MV-4-11 (cell line): ENCODE measurements at places on chromosomes 7 and 10.
A peak's percentile ranks its signal among the peaks of the same experiment; 100 is the strongest.

- no peak for DNase-seq
These were observed 110.8 kb upstream of the LRGUK start for GRCh38 chr7:134016223-134016941.

DNA sequence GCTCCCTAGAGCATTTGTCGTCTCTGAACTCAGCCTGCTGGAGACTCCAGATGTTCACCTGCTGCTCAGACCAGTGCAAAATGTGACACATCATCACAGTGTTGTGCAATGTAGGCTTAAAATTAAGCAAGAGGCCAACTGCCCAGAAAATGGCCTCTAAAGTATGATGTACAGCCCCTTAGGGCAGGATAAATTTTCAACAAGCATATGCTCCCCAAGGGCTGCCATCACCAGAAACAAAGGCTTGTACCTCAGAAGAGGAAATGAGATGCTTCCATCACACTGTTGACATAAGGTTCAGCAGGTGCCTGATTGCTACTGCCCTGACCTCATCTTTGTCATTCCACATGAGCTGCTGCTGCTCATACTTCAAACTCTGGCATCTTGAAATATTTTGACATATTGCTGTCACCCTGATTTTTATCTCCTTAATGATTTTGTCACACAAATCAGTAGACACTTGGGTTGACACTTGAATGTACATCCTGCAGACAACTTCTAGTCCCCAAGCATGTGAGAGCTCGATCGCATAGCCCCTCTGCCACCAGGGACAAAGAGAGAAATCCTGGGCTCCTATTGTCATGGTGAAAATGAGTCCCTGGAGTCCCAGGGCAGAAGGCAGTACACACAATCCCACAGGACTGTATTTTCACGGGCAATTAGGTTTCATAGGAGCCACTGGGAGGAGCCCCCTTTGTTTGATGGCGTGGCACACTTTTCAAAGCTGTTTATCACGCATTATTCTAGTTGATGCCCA is 219.7 kb upstream of the STK17A start:
- DNase-seq, result peak; percentile 82

GRCh38 chr10:79333513-79333912 is 13.8 kb upstream of the PPIF start:
- no peak for DNase-seq

DNA sequence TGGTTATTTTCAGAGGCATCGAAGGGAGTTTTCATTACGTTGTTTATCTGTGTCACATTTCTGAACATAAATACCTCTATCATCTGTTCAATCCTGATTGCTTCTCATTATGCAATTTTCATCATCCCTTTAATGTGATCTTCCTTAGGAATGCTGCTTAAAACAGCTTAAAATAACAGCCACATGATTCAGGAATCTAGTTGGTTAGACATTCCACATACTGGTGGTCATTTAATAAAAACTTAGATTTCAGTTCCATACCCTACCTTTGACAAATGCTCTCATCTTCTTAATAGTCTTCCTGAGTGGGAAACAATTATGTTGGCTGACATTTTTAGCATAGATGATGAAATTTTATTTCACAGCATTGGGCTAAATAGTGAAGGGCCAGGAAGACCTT is 191.3 kb upstream of the CDCA7L start:
- DNase-seq, result no peak

- peak; percentile 21 for DNase-seq
These were observed 223.1 kb downstream of the REEP3 start for GRCh38 chr10:63744060-63744941.

- no peak for DNase-seq
These were observed 38.2 kb downstream of the PAPOLB start for GRCh38 chr7:4823441-4824119.

DNA sequence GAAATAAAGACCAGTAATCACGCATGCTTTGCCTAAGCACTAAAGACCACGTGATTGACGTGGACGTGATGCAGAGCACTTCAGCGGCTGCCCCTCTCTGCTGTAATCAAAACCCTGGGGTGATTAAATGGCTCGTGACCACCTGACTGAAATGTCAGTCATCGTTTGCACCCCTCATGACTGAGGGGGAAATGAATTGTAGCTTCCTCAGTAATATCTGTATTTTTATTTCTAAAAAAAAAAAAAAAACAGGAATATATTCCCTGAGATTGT is 148.1 kb upstream of the RSU1 start:
- DNase-seq, result no peak
